Panc1 (cell line): ENCODE measurements at places on chromosomes 12 and 14.

DNA sequence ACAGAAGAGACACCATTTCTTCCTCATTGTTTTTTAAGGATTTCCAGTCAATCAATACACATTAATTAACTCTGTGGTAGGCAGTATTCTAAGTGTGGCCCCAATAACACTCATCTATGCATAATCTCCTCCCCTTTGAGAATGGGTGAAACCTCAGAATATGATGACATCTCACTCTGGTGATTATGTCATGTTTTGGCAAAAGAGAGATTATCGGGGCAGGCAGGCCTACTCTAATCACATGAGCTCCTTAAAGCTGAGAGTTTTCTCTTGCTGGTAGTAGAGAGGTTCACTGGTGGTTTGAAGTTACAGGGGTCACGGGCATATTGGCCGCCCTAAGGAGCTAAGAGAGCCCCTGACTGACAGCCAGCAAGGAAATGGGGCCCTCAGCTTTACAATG is 7.1 kb upstream of the LGMN start:
- no peaks in the 10 kb centered on the region for H3K27me3 ChIP-seq
- no peak overlapping the region for H3K4me3 ChIP-seq
- no peaks in the 10 kb centered on the region for H3K36me3 ChIP-seq

- no peak overlapping the region for H3K4me3 ChIP-seq
- no peaks in the 10 kb centered on the region; the same call in 1 of the 2 replicates for H3K27me3 ChIP-seq
- H3K36me3 ChIP-seq = no peaks in the 10 kb centered on the region
Measured at GRCh38 chr12:32918890-32919801, 22.6 kb upstream of the PKP2 start.

- no peaks in the 10 kb centered on the region for H3K36me3 ChIP-seq
- no peak overlapping the region for H3K27ac ChIP-seq
- H3K4me1 ChIP-seq = no peaks in the 10 kb centered on the region
- H3K4me3 ChIP-seq = no peak overlapping the region
- no peaks in the 10 kb centered on the region for H3K27me3 ChIP-seq
Measured at GRCh38 chr12:32586390-32586789, 92.7 kb upstream of the DNM1L start.

GRCh38 chr14:99740411-99740810 is 52.8 kb upstream of the EML1 start:
- no peaks in the 10 kb centered on the region for H3K36me3 ChIP-seq
- no peak overlapping the region for H3K4me3 ChIP-seq
- no peak overlapping the region for H3K27ac ChIP-seq
- H3K4me1 ChIP-seq = peaks cover 16% of the 10 kb centered on the region
- no peaks in the 10 kb centered on the region for H3K27me3 ChIP-seq

- peak overlapping the region; percentile 96 for H3K27ac ChIP-seq
- H3K4me3 ChIP-seq = peak overlapping the region; percentile 1; the same call in 1 of the 2 replicates
- H3K4me1 ChIP-seq = peaks cover 59% of the 10 kb centered on the region
- H3K27me3 ChIP-seq = no peaks in the 10 kb centered on the region
- peaks cover 2% of the 10 kb centered on the region; the same call in 1 of the 2 replicates for H3K36me3 ChIP-seq
- no peak for DNase-seq
Measured at GRCh38 chr12:108825201-108825950, 32.0 kb downstream of the SSH1 start.

DNA sequence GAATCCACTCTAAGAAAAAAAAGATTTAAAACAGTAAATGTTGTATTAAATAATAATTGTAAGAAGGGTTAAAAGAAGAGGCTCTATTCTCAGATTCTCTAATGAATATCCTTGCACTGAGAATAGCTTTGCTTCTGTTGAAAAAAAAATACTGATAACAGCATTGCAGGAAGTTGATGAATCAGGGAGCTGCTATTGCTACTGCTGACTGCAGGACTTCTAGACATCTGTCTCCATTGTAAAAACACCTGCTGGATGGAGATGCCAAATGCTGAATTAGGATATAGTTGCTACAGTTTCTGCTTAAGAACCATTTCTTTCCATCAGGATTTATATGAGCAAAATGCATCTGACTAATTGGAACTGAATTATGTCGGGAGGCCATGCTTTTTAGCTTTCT is 50.3 kb upstream of the ANP32D start:
- no peak overlapping the region for H3K27ac ChIP-seq
- no peaks in the 10 kb centered on the region for H3K4me1 ChIP-seq
- no peaks in the 10 kb centered on the region for H3K36me3 ChIP-seq
- H3K4me3 ChIP-seq = no peak overlapping the region
- DNase-seq = no peak

DNA sequence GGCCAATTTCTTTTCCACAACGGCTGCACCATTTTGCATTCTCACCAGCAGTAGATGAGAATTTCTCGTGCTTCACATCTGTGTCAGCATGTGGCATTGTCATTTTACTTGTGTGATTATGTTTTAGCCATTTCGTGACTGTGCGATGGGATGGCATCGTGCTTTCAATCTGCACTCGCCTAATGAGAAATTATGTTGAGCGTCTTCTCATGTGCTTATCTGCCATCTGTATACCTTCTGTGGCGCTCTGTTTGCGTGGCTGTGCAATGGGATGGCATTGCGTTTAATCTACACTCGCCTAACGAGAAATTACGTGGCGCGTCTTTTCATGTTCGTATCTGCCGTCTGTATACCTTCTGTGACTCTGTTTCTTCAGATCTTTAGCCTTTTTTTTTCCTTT is 14.9 kb upstream of the GPR132 start:
- DNase-seq = no peak
- no peaks in the 10 kb centered on the region for H3K27me3 ChIP-seq

- no peak for DNase-seq
- H3K27me3 ChIP-seq = peaks cover 2% of the 10 kb centered on the region; the same call in 1 of the 2 replicates
- H3K4me3 ChIP-seq = no peak overlapping the region
- H3K36me3 ChIP-seq = no peaks in the 10 kb centered on the region
Measured at GRCh38 chr12:55499810-55500252, 7.7 kb downstream of the OR6C68 start.

DNA sequence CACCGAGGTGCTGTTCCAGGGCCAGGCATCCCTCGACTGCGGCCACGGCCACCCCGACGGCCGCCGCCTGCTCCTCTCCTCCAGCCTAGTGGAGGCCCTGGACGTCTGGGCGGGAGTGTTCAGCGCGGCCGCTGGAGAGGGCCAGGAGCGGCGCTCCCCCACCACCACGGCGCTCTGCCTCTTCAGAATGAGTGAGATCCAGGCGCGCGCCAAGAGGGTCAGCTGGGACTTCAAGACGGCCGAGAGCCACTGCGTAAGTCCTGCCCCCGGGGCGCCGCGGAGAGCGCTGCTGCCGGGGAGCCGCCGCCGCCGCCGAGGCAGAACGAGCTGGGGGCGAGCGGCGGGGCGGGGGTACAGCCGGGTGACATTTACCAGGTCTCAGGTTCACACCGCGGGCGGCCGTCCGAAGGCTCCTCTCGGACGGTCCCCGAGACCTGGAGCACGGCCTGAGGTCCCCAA is 1.4 kb downstream of the PLXNC1 start:
- H3K4me3 ChIP-seq = no peak overlapping the region
- no peaks in the 10 kb centered on the region; the same call in 1 of the 2 replicates for H3K36me3 ChIP-seq
- H3K27ac ChIP-seq = no peak overlapping the region
- H3K4me1 ChIP-seq = no peaks in the 10 kb centered on the region
- H3K27me3 ChIP-seq = peaks cover 34% of the 10 kb centered on the region

DNA sequence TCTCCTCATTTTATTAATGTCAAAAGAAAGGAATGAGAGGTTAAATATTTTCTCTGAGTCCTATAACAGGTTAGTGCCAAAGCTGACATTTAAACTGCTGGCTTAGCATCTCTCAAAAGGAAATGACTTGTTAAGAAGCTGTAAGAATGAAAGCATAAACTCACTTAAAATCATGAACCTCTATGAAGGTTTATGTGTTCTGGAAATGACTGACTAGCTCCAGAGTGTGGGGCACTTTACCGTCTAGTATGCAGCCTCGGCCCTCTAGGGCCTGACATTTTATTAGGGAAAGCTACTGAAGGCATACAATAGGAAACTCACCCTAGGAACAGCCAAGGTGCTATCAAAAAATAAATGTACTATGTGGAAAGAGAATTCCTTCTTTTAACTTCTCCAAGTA is 35.1 kb downstream of the SPX start:
- no peaks in the 10 kb centered on the region for H3K27me3 ChIP-seq
- no peaks in the 10 kb centered on the region for H3K36me3 ChIP-seq
- no peak for DNase-seq
- no peak overlapping the region for H3K4me3 ChIP-seq
- H3K4me1 ChIP-seq = no peaks in the 10 kb centered on the region

GRCh38 chr12:53078425-53079225 is 565 bp downstream of the SPRYD3 start:
- DNase-seq = no peak
- peak overlapping the region; percentile 89 for H3K4me3 ChIP-seq
- H3K27ac ChIP-seq = peak overlapping the region; percentile 92
- 0 out of 2 replicates have a peak, but pooled peaks cover 3% of the 10 kb centered on the region for H3K4me1 ChIP-seq

DNA sequence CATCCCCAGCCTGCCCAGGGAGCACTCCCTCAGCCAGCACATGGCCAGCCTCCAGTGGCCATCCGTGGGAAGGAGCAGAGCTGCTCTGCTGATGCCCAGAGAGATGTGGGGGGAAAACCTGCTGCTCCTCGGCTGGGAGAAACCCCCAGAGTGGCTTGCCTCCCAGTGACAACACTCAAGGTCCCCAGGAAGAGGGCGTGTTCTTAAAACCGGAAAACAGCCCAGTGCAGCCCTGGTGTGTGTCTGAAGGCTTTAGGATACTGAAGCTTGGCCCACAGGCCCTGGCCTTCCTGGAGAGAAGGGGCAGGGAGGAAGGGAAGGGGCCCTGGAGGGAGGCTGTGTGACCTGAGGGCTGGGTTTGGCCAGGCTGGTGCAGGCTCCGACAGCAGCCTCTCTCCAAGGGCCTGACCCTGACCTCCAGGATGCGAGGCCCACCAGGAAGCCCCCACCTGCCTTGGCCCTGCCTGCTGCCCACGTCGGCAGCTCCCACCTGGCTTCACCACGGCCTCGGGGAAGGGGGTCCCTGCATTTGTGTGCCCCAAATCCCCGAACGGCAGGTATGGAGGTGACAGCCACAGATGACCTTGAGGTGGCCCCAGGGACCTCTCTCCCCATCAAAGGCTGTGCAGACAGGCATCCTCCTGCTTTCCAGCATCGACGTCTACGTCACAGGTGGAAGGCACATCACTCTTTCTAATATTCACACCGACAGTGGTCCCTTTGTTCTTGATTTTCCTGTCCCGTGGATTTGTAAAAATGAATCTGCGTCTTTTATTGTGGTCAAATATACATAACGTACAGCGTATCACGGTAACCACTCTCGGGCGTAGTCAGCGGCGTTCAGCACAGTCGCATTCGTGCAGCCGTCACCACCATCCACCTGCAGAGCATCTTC is 190.0 kb upstream of the C14orf180 start:
- H3K4me3 ChIP-seq = no peak overlapping the region
- H3K27ac ChIP-seq = no peak overlapping the region
- no peaks in the 10 kb centered on the region for H3K36me3 ChIP-seq
- no peak for DNase-seq
- no peaks in the 10 kb centered on the region for H3K4me1 ChIP-seq

- no peaks in the 10 kb centered on the region for H3K4me1 ChIP-seq
- no peak for DNase-seq
- H3K4me3 ChIP-seq = no peak overlapping the region
Measured at GRCh38 chr14:56979936-56980335, 169.7 kb upstream of the OTX2 start.

GRCh38 chr14:51458563-51458955 is 193.2 kb upstream of the FRMD6 start:
- H3K36me3 ChIP-seq = no peaks in the 10 kb centered on the region
- no peak overlapping the region for H3K27ac ChIP-seq
- H3K27me3 ChIP-seq = no peaks in the 10 kb centered on the region
- H3K4me1 ChIP-seq = peaks cover 4% of the 10 kb centered on the region; the same call in 1 of the 2 replicates
- DNase-seq = peak; percentile 30
- no peak overlapping the region for H3K4me3 ChIP-seq

GRCh38 chr12:96876966-96877365 is 30.1 kb upstream of the NEDD1 start:
- no peak overlapping the region for H3K27ac ChIP-seq
- peaks cover 2% of the 10 kb centered on the region; the same call in 1 of the 2 replicates for H3K27me3 ChIP-seq
- DNase-seq = no peak
- no peak overlapping the region for H3K4me3 ChIP-seq
- H3K36me3 ChIP-seq = no peaks in the 10 kb centered on the region
- no peaks in the 10 kb centered on the region for H3K4me1 ChIP-seq

DNA sequence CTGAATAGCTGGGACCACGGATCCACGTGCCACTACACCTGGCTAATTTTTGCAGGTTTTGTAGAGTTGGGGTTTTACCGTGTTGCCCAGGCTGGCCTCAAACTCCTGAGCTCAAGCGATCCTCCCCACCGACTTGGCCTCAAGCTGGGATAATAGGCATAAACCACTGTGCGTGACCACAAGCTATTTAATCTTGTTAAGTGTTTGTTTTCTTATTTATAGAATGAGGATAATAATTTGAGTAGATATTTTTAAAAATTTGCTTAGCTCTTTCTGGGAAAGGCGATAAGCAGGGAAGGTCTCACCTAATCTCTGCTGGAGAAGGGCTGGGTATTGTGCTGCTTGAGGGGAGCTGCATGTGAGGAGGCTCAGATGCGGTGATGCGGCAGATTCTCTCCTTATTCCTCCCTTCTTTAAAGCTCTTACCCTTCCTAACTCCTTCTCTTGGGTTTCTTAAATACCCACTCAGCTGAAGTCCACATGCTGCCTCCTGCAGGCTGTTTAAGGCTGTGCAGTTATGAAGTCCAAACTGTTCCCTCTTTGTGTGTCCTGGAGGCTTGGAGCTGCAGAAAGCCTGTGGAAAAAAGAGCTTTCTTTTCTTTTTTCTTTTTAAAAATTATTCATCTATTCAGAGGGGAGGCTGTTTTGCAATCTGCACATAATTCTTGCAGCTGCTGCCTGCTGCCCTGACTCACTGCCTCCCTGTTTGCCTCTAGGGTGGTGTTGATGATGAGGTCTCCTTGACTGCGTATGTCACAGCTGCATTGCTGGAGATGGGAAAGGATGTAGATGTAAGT is 37.9 kb downstream of the A2ML1 start:
- H3K27me3 ChIP-seq = no peaks in the 10 kb centered on the region
- no peak overlapping the region for H3K4me3 ChIP-seq

DNA sequence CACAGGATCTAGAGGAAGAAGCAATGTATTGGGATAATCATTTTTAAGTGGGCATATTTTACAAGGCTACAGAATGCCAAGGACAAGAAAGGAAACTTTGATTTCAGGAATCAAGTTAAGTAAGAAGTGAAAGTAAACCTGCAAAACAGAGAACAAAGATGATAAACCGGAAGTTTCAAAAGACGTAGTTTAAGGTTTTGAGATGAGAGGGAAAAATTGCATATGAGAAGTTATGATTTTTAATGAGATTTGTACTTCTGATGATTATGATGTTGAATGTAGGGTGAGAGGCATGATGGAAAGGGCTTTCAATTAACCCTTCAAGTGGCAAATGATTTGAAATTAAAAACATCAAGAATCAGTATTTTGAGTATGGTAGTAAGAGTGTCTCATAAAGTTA is 134.9 kb downstream of the CAPZA3 start:
- H3K27me3 ChIP-seq = no peaks in the 10 kb centered on the region
- no peak overlapping the region for H3K27ac ChIP-seq
- DNase-seq = no peak
- H3K4me1 ChIP-seq = no peaks in the 10 kb centered on the region
- no peak overlapping the region for H3K4me3 ChIP-seq
